LNCaP clone FGC (cell line): ENCODE measurements at places on chromosomes 13 and 19.

DNA sequence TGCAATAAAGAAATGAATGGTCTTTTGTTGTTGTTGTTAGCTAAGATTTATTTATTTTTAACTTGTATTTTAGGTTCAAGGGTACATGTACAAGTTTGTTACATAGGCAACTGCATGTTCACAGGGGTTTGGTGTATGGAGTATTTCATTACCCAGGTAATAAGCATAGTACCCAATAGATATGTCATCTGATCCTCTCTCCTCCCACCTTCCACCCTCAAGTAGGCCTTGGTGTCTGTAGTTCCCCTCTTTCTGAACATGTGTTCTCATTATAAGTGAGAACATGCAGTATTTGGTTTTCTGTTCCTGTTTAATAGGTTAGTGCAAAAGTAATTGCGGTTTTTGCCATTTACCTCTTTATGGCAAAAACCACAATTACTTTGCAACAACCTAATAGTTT is 554.1 kb downstream of the TBC1D4 start:
- DNase-seq: no peak

DNA sequence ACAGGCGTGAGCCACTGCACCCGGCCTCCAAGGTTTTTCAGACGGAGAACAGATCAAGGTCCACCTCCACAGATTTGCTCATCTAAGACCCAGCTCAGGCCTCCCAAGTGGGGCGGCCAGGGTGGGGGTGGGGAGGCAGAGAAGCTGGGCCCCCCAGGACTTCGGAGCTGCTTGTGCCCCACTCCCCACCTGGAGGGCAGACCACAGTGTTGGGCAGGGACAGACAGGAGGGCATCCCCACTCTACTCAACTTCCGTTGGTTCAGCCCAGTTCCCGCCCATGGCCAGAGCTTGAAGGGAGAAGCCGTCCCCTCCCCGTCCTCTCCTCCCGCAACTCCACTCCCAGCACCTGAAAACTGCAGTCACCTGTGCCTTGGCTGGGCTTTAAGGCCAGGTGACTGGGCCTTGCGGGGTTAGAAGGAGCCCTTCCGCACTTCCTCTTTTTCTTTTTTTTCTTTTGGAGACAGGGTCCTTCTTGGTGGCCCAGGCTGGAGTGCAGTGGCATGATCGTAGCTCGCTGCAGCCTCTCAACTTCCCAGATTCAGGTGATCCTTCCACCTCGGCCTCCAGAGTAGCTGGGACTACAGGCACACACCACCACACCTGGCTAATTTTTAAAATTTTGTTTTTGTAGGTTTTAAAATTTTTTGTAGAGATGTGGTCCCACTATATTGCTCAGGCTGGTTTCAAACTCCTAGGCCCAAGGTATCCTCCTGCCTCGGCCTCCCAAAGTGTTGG is 734 bp upstream of the LRRC8E start:
- no peak for DNase-seq

DNA sequence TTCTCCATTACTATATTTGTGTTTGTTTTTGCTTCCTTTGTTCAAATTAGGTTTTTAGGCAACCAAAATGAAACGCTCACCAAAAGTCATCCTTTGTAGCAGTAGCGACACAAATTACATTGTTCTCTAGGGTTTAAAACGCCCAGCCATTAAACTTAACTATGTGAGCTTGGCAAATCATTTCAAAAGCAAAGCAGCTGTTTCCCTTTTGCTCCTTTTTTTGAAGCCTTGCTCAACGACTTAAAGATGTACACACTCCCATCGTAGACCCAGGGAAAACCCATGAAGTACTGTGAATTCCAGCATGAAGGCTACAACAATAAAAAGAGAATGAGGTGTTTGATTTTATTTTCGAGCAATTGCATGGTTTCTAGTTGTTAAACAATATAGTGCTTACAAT is 106.7 kb downstream of the RAP2A start:
- DNase-seq: no peak

GRCh38 chr19:39502640-39503417 is 4.1 kb downstream of the DLL3 start:
- DNase-seq: peak; percentile 34

GRCh38 chr13:93216122-93216521 is 10.5 kb upstream of the GPC6 start:
- no peak for DNase-seq

DNA sequence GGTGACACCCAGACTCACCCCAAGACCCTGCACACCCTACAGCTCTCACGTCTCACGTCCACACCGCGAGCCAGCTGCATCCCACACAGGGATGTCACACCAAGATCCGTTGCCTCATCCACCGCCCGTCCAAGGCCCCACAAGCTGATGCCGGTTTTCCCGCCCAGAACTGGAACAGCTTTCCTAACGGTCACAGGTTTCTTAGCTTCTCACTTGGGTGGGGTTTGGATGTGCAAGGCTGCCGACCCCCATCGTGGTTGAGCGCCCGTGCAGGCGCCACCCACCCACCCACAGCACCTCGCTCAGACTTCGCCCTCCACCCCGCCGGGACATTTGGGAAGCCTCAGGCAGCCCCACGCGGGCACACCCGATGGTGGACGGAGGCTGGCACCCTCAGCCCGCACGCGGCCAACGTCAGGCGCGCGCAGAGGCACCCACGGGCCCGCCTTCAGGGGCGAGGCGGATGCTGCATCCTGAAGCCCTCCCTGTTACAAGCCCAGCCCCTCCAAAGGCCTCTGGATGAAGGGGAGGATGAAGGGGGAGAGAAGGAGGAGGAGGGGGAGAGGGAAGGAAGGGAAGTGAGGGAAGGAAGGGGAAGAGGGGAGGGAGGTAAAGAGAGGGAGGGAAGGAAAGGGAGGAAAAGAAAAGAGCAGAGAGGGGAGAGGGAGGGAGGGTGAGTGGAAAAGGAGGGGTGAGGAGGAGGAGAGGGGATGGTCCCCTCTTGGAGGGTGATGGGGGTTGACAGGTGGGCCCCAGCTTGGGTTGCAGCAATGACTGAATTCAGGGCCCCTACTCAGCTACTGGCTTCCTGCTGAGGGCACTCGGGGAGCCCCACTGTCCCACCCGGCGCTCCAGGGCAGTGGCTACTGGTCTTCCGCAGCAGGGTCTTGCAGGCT is 12.8 kb downstream of the ONECUT3 start:
- DNase-seq: no peak

DNA sequence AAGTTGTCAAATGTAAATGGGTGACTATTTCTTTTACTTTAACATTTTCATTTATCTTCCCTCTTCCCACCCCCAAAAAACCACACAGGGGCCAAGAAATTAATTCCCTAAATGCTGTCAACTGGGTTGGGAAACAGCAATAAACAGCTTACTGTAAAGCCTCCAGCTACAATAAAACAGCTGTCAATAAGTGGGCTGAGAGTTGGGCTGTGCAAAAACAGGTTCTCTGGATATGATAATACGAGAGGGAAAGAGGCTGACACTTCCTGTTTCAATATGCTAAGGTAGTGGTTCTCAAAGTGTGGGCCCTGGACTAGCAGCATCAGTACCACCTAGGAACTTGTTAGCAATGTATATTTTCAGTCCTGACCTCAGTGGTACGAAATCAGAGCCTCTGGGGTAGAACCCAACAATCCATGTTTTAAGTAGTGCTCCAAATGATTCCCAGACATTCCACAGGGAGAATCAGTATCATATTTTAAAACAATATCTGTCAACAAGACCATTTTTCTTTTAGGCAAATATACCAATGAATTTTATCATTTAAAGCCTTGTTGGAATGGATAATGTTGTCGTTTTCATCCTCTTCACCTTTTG is 8.4 kb downstream of the PCDH9 start:
- no peak for DNase-seq

- no peak for DNase-seq
Measured at GRCh38 chr19:2252797-2253105, 3.5 kb downstream of the JSRP1 start.

DNA sequence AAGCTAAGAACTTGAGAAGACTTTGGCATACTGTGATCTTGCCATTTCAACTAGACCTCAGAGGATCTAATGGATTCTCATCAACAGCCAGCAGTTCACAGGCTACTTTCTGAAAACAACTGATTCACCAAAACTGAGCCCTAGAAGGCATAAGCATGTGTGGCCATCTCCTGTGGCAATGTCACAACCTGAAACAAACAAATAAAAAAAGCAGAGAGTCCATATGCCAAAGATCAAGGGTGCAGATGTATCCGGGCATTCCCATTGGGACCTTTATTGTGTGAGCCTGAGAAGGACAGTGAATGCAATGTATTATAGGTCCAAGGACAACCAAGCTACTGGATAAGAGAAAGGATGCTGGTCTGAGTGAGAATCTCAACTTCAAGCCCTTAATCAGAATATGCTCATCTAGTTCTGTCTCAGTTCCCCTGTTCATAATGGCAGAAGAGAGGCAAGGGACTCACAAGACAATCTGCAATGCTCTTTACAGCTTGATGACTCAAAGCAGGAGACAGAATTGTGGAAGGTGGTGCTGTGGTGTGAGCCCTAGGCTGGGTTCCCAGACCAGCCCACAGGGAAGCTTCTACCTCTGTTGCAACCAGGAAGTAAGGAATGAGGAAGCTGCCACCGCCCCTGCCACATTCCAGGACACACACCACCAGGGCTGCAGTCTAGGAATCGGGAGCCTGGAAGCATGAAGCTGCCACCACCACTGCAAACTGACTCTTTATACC is 133.7 kb downstream of the RAP2A start:
- DNase-seq: peak; percentile 11

DNA sequence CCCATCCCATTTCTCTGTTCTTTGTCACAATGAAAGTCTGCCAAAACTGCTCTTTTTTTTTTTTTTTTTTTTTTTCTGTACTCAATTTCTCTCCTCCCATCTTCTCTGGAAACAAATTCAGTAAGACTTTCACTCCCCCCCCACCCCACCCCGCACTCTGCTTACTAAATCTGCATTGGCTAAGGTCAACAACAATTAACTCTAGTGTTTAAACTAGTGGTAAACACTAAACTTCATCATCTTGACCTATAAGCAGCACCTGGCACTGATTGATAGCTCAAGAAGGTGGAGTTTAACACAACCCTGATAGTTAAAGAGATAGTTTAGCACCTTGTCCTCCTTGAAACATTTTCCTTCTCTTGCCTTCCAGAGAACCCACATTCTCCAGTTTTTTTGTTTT is 14.1 kb upstream of the KLF12 start:
- DNase-seq: no peak

- peak; percentile 92 for DNase-seq
Measured at GRCh38 chr19:6066661-6067646, 43.3 kb downstream of the RFX2 start.

GRCh38 chr19:35204799-35205732 is 23.5 kb downstream of the FAM187B start:
- DNase-seq: no peak

DNA sequence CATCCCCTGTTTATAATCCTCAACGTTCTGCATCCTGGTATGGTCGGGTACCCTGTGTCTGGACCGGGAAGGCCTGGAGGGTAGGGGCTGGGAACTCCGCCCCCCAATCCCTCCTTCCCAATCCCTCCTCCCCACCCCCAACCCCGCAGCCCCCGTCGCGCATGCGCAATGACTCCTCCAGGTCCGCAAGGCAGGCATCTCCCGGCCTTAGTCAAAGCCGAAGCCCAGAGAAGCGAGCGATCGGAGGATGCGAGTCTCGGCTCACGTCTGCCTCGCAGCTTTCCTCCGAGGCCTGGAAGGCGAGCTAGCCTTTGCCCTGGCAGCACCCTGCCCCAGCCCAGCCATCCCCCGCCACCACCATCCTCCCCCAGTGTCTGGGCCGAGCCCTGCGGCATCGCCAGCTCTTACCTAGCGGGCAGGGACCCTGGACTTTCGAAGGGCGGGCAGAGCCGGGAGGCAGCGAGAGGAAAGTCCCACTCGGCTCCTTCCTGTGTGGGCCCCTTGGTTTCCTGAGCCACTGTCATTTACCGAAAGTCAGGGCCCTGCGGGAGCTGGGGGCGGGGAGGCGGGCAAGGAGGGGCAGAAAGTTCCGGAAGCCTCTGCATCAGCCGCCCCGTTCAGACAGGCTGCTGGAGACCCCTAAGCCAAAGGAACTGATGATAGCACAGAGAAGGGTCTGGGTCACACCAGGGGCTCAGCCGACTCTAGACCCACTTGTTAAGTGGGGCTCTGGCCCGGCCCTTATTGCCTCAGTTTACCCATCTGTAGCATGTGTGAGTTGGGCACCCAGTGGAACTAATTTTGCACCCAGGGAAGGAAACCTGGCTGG is at the start of gene JAK3:
TSS of gene JAK3 (minus strand) at position 445 of the 829 bp plus-strand sequence. CDS start 3,565 bp downstream, outside the sequence.
- no peak for DNase-seq

DNA sequence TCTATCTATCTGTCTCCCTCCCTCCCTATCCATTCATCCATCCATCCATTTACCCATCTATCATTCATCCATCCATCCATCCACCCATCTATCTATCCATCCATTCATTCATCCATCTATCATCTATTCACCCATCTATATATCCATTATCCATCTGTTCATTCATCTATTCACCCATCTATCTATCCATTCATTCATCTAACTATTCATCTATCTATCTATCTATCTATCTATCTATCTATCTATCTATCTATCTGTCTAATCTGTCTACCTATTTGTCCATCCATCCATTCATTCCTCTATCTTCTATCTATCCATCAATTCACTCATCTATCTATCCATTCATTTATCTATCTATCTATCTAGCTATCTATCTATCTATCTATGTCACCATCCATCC is 4.4 kb upstream of the CDK8 start:
- no peak for DNase-seq

DNA sequence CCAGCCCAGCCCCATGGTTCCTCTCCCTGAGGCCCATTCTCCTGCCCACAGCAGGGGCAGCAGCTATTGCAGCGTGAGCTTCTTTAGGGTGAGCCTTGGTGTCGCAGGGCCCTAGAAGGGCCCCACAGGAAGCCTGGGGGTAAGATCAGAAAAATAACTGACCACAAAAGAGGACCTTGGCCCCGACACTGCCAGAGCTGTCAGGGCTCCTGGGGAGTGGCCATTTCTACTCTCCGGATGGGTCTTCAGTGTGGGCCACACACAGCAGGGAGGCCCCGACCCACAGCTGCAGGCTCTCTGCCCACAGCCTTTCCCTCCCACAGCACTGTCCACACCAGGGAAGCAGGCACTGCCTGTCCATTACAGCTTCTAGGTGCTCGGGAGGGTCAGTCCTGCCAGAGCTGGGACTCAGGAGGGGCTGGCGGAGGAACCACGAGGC is 3.5 kb upstream of the SIGLEC8 start:
- DNase-seq: no peak

- no peak for DNase-seq
Measured at GRCh38 chr13:25300861-25301346, 521 bp upstream of the NUP58 start.

DNA sequence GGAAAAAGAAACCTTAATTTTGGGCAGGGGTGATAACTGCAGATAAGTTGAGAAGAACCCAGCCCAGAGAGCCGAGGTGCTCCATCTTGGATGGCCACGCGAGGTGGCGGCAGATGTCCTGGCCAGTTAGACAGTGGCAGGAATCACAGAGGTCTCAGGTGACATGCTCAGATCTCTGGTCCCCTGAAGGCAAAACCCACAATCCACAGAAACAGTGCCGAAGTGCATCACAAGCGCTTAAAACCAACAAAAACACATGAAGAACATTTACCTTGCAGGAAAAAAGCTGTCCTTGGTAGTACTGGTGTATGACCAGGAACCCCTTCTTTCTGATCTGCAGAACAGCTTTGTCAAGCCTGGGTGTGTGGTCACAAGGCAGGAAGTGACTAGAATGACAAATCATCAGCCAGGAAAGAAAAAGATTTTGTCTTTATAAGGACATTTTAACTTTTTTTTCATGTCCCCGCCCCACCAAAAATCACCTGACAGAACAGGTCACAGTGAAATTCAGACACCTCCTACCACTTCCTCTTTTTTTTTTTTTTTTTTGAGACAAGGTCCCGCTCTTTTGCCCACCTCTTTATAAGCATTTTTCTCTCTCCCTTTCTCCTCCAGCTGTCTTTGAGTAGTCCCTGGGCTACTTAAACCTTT is at the start of gene LCP1:
TSS of gene LCP1 (minus strand) at position 338 of the 651 bp plus-strand sequence. CDS start 22,515 bp downstream, outside the sequence.
- DNase-seq: no peak

GRCh38 chr19:18317961-18318800 is 4.7 kb downstream of the LSM4 start:
- no peak for DNase-seq
